Activated CD8-positive, alpha-beta memory T cell treated with anti-CD3 and anti-CD28 coated beads, Interleukin-2, amount 10 ng/mL, durations not matched to agents 7 days and 5 days (primary cell): ENCODE measurements at places on chromosomes 12 and 14.

DNA sequence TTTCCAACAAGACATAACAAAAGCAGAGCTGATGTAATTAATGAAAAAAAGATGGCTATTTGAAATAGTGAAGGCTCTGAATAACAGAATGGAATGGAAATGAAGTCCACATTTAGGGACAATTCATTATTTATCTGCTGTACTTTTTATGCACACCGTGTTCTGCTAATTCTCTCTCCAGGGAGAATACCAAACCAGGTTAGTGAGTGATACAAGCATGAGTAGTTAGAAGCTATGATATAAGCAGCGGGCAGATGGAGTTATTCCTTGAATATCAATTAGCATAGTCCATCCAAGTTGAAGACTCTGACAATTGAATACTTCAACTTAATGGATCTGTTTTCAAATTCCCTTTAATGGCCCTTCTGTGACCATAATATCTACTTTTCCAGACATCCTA is 162.1 kb upstream of the TMTC2 start:
- no peak for DNase-seq

DNA sequence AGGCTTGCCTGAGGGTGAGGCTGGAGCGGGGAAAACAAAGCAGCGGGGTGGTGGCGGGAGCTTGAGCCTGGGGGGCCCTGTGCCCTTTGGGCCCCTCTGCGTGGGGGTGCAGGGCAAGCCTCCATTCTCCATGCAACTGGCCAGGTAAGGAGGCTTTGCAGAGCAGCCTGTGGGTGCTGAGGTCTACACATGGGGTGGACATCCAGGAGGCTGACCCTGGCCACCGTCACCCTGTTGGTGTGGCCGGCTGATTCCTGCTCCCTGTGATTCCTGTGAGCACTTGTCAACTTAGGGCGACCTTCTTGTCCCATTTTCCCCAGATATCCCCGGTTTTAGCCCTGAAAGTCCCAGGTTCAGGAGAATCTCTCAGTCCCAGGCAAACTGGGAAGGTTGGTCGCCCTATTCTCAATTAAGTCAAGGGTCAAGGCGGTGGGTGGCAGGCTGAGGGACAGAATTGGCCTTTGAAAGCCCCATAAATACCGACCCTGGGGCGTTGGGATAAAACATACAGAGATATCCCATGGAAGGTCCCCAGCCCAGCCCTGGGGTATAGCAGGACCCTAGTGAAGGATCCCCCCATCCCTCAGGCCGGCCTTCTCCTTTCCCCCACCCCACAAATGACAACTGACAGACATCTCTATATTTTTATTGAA is 70.5 kb downstream of the PRIMA1 start:
- peak; percentile 28 for DNase-seq

DNA sequence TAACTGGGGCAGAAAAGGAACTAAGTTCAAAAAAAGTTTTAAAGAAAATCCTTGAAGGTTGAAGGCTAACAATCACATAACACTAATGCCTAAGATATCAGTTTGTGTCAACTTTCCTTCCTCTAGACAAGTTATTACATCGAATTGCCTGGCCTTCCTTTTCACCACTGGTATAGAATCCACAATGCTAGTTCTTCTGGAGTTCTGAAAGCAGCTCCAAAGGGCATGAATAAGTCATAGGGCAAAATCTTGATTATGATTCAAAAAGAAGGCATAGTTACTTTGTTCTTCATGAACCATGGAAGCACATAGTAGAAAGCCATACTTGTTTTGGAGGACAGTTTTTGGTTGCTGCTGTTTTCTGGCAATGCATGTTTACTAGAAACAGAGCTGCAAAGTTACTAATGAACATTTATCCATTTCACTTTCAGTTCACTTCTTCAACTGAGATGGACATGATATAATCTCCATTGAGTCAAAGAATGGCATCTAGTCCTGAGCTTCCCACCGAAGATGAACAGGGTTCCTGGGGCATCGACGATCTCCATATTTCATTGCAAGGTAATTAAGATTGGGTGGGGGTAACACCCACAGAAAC is 56.0 kb downstream of the SYNE2 start:
- no peak for DNase-seq

DNA sequence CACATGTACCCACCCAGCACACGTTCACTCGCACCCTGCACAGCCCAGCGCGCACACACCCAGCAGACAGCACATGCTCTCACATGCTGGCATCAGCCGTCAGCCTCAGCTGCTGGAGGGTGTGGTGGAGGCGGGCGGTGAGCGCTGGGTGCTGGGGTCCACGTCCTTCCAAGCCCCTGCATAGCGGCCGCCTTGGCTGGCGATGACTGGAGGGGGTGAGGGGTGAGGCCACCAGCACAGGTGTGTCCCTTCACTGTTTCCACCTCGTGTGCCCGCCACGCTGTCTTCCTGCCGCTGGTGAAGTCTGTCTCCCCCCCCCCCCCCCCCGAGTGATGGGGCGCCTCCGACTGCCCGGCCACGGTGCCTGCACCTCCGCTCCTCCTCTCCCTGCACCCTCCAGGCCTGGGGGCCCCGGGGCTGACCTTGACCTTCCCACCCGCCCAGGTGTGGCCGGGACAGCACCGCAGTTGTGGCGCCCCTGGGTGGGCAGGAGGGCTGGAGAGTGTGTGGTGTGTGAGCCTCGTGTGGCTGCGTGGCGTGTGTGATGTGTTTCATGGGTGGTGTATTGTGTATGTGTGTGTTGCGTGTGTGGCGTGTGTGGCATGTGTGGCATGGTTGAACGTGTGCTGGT is 37.4 kb downstream of the NOC4L start:
- no peak for DNase-seq

DNA sequence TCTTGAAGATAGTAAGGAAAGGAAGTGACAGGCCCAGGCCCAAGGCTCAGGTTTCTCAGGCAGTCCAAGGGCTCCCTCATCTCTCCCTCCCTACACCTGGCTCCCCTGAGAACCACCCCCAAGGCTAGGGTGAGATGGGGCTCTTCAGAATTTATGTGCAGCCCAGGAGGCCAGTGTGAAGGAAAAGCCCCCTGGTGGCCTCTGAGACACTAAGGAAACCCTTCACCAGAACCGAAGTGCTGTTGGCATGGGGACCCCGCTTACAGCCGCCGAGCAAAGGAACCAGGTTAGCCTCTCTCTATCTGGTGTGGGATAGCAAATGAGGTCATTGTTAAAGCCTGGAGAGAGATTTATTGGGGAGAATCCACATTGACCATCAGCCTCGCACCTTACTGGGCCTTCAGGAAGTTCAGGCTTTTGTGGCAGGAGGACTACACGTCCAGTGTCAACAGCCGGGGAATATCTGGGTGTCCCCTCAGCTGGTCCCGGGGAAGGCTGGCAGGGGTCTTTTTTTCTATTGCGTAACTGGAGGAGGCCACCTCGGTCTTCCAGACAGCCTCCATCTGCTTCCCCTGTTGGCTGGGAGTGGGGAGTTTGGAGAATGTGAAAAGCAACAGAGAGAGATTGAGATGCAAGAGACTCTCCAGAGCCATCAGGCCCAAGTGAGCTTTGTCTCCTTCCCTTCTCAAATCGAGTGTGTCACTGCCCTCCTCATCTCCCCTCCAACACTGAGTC is 18.1 kb downstream of the FAM186B start:
- DNase-seq: no peak

- DNase-seq: no peak
Measured at GRCh38 chr14:22563987-22564386, 25.0 kb downstream of the DAD1 start.

DNA sequence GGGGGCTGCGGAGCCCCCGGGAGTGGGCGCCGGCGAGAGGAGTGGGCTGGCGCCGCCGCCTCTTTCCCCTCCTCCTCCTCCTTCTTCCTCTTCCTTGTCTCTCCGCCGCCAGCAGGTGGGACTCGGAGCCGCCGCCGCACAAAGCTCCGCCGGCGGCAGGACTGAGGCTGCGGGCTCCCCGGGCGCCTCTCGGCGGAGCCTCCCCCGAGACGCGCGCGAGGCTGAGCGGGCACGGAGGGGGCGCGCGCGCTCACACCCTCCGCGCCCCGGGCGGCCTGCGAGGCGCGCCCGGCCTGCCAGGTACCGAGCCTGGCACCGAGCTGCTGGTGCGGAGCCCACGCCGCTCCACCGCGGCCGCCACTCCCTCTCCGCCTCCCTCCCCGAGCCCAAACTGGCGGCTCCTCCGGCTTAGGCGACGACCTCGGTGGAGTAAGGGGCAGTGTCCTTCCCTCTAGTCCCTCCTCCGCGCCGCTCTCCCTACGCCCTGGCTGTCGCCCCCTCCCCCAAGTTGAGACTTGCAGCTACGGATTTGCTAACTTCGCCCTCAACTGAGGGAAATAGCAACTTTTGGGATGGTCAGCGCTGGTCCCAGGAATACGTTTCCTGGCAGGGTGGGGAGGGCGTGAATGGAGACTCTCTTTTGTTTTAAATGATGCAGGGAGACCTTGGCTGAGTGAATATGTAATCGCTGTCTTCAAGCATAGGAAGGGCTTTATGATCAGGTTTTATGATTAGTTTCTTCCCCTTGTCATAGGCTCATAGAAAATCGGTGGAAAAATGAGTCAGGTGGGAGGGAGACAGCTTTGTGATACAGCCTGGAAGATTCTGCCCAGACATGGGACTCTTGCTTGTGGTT is 199.5 kb upstream of the CAND1 start:
- no peak for DNase-seq

DNA sequence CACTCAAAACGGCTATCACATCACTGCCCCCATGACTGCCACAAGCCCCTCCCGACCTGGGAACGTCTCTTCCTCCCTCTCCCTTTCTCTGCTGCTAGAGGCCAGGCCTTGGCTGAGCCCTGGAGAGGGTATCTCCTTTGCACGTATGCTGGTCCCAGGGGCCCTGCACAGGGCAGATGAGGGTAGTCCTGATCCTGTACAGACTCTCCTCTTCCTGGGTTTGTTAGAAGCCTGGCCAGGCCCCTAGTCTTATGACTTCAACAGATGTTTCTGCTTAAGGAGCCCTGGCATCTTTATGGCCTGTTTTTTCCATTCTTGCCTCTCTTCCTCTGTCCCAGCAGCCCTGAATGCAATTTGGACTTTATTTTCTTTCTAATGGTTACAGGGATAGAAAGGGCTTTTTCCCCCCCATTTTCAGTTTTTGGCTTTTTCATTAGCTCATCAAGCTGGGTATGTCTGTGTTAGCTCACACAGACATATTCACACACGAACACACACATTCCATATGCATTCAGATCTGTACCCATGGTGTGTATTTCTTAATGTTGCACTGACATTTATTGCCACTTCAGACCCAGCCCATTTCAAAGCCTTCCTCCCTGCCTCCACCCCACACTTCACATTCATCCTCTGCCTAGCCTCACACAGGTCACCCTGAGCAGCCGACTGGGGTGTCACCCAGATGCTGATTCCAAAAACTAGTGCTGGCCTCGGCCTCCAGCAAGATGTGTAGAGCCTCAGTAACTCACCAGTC is 203.2 kb downstream of the ZFP36L1 start:
- DNase-seq: no peak

DNA sequence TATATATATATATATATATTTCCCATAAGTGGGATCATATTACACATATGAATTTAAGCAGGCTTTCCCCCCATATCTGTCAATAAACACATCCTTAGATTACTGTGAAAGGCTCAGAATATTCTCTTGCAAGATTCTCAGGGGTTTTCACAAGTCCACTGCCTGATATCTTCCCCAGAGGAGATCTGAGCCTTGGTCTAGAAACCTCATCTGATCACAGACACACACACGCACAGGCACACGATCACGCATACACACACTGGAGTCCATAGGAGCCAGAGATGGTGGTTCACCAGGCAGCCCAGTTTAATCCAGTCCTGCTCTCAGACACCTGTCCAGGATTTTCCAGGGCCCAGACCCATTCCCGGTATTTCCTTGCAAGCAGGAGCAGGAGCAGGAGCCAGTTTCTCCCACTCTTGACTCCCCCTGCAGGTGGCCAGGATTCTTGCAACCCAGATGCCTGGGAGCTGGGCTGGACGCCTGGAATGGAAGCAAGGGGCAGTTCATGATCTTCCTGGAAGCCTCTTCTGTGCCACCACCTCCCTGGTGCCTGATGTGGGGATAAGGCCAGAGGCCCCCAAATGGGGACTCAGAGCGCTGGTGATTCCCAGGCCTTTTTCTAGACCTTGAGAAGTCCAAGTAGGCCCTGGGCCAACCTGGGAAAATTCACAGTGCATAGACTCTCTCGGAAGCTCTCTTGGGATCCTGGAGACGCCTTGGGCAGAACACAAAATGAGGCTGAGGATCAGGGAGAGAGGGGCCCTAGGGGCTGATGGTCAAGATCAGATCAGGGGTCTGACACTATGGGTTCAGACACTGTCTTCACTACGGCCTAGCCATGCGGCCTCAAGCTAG is 16.5 kb upstream of the KRT78 start:
- DNase-seq: no peak

DNA sequence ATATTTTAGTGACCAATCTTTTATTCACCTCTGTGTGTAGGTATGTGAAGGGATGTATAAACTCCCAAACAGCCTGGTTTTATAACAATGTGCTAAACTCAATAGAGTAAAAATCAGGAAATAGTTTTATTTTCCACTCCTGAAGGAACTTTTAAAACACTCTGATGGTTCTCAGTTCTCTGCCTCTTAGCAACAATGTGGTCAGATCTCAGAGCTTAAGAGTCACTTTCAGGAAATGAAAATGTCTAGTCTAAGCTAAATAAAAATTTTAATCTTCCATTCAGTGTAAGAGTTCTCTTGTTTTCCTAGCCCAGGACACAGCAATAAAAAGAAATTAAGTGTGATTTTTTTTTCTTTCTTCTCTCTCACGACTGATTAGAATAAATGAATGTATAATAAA is 718.0 kb downstream of the C12orf50 start:
- no peak for DNase-seq

GRCh38 chr12:14993537-14994266 is 20.9 kb downstream of the PDE6H start:
- DNase-seq: no peak

DNA sequence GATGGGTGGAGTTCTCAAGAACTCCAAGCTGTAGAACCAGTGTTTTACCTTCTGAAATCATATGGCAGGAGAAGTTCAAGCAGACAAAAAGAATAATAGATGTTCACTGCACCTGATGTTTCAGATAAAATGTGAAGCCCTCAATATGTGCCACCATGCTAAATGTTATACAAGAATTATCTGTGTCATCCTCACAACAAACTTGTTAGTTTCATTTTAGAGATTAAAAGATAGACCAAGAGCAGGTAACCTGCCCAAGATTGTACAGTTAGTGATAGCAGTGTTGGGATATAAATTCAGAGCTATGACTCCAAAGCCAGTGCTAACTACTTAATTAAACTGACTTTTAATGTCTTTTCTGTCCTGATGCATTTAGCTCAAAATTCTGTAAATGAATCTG is 44.7 kb downstream of the FRS2 start:
- DNase-seq: no peak

GRCh38 chr12:73598626-73599025 is 939.0 kb upstream of the ATXN7L3B start:
- no peak for DNase-seq
